Stimulated activated CD4-positive, alpha-beta T cell treated with anti-CD3 and anti-CD28 coated beads, Interleukin-4, amount 100 ng/mL, for 1 hour (primary cell): ENCODE measurements at places on chromosomes 13 and 19.

- DNase-seq: no peak
Measured at GRCh38 chr13:44763615-44764301, 187.6 kb upstream of the TSC22D1 start.

DNA sequence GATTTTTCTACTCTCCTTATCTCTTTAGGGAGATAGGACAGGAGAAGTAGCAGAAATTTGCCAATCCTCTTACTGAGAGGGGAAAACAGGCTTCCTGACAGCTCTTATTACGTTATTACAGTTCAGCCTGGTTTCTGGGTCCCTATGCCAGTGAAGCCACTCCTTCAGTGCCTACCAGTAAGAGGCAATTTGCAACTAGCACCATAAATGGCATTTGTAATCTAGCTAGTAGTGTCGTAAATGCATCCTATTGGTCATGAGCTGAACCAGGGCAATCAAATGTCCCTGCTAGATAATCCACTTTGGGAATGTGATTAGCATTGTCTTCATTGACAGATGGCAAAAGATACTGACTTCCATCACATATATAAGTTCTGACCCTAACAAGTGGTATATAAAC is 428.8 kb downstream of the DCT start:
- DNase-seq: no peak

GRCh38 chr19:45439569-45440258 is 16.0 kb upstream of the ERCC1 start:
- DNase-seq: peak; percentile 83

DNA sequence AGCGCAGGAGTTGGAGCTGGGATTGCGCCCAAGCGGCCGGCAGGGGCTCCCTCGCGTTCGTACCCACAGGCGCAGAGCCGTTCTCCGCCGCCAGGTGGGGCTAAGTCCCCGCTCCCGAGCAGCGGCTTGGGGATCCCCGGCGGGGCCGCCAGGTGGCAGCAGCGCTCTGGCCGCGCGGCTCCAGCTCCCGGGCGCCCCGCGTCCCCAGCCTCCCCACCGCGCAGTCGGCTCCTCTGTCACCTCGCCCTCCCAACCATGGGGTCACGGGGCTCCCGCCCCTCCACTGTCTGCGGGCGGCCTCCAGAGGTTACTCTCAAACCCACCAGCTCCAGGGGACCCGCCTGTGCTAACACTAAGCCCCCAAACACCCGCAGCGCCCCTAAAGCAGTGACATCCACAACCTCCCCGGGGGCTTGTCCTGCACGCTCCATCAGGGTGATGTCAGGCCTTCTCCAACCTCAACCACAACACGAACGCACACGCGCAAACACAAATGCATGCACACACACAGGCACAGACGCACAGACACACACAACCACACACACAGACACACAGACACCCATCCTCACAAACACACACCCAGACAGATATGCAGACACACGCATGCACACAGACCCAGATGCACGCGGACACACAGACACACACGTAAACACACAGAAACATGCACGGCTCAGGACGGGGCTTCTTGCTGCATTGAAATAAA is 18.4 kb upstream of the KCTD15 start:
- peak; percentile 88 for DNase-seq

DNA sequence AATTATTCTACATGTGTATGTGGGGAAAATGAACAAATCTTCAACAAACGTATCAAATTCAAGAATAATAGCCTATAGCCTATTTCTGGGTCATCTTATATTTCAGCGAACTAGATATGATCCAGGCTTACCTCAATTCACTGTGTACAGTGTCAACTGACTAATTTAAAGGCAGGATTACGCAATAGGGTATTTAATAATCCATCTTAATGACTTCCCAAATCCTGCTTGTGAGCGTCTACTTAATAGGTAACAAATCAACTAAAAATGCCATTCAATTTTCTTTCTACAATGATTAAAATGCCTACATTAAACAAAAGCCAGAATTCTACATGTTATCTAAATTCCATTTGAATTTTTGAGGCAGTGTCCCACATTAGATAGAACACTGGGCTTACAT is 67.0 kb downstream of the USP12 start:
- DNase-seq: no peak

GRCh38 chr13:113422807-113423519 is 30.3 kb downstream of the ADPRHL1 start:
- no peak for DNase-seq

DNA sequence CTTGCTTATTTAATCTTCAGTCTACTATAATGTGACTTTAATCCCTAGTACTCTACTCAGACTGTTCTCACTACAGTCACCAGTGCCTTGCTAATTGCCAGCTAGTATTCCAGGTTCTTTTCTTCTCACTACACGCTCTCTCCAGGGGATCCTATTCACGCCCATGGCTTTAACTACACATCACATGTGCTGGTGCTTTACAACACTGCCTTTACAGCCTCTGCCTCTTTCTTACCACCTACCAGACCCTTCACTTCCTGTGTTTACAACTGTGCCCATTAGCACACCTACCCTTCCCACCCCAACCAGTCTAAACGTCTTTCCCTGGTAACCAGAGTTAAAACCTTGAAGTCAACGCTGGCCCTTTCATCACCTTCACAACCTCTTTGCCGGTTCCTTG is 249.5 kb downstream of the DNAJC15 start:
- no peak for DNase-seq

DNA sequence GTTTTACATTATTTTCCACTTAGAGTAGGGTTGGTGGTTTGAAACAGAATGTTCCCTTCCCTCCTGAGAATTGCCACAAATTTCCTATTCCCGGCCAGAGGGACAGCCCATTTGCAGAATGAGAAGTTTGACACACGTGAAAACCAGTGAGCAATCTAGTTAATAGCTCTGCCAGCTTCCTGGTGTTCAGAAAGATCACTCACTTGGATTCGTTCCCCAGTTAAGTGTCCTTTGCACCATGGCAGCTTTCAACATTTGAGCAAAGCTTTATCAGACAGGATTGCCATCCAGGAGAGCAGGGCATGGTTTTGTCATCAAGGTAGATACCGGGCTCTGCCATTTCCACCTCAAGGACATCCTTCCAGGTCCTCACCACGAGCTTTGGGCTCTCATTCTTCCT is 28.2 kb downstream of the RASL11A start:
- no peak for DNase-seq
